ENCODE measurements at places on chromosomes 1 and 21. TPM values are rescaled to one million over a fixed set of nuclear protein-coding genes. Genes with fewer than 3 reads are reported as not detected.

CAMK1G gene
- total RNA-seq = 0.77 TPM

PLCH2 gene
- total RNA-seq = 0.17 TPM

VWA5B1 gene
- not detected for total RNA-seq

MRPL55 gene
- 51.7 TPM for total RNA-seq

OR14K1 gene
- total RNA-seq = not detected

CDC14A gene
- 3.5 TPM for total RNA-seq

DTL gene
- 0.26 TPM for total RNA-seq

AIRE gene
- total RNA-seq = not detected

TEDDM1 gene
- total RNA-seq = not detected

URB1 gene
- total RNA-seq = 17.7 TPM

RHBDL2 gene
- total RNA-seq = 0.26 TPM

AGMAT gene
- total RNA-seq = 1.0 TPM

COL6A1 gene
- 645 TPM for total RNA-seq

OPTC gene
- not detected for total RNA-seq

KNCN gene
- total RNA-seq = not detected

SYT11 gene
- total RNA-seq = 30.3 TPM

PGBD5 gene
- total RNA-seq = 0.17 TPM

GOLT1A gene
- total RNA-seq = not detected

LINGO4 gene
- not detected for total RNA-seq

ASH1L gene
- 25.4 TPM for total RNA-seq

MEX3A gene
- 1.7 TPM for total RNA-seq

IL22RA1 gene
- not detected for total RNA-seq

DAB1 gene
- total RNA-seq = 0.17 TPM

CD84 gene
- total RNA-seq = not detected

All from fibroblast of lung (primary cell).